ENCODE measurements at places on chromosomes 2 and 18. TPM values are rescaled to one million over a fixed set of nuclear protein-coding genes. Genes with fewer than 3 reads are reported as not detected.

SLC40A1 gene
- 65.7 TPM for total RNA-seq

LONRF2 gene
- total RNA-seq, result 19.6 TPM

DOK6 gene
- 12.4 TPM for total RNA-seq

DNA sequence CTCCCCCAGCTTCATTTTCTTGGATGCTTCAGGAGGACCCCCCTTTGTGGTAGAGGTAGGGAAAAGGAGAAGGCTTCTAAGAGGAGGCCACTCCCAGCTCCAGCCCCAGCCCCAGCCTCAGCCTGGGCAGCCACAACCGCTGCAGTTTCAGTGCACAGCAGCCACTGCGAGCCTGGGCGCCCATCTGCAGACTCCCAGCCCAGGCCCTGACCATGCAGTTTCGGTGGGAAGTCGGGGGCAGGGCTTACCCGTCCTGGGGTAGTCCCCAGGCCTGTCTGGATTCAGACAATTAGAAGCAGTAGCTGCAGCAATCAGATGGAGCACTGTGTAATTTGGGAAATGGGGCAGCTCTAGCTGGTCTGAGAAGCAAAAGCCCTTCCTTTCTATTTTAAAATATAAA lies 28.6 kb downstream of the ITM2C start:
- DNase-seq, result no peak

GRCh38 chr2:50535971-50536759 lies 495.8 kb downstream of the NRXN1 start:
- DNase-seq, result no peak

- DNase-seq, result no peak
Observed at GRCh38 chr2:74137651-74138599, 9.8 kb downstream of the BOLA3 start.

GRCh38 chr2:7467782-7468447 lies 550.7 kb downstream of the RNF144A start:
- no peak for DNase-seq

DNA sequence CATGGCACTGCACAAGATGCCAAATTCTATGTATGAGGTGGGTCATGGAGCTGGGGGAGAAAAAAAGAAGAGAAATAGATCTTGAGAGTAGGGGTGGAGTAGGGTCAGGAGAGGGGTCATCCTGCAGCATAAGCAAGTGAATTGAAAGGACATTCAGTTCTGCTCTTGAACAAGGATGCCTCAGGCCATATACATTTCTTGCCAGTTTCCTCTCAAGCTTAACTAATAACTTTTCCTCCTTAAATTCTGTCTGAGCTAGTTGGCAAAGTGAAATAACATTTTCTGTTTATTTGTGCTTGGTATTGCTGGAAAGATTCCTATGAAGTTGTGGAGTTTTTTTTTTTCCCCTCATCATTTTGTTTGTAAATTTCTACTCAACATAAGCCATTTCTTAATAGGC lies 99.0 kb upstream of the LTBP1 start:
- no peak for DNase-seq

- DNase-seq, result peak; percentile 18
Observed at GRCh38 chr2:143717053-143717452, 587.8 kb downstream of the ARHGAP15 start.
